ENCODE measurements at places on chromosomes 13 and 19.
A peak's percentile ranks its signal among the peaks of the same experiment; 100 is the strongest.

DNA sequence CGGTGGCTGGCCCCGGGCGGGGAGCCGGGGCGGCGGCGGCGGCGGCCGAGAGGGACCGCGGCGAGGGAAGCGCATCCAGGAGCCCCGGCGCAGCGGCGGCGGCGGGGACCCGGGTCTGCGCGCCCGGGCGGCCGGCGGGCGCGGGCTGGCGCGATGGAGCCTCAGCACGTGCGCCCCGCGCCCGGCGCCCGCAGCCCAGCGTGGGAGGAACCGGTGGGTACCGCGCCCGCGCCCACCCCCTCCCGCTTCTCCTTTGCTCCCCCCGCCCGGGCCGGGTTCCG, 7.8 kb upstream of the DGKH start:
- no peak for DNase-seq

- DNase-seq = no peak
Observed at GRCh38 chr13:30027569-30028455, 177.4 kb upstream of the UBL3 start.

DNA sequence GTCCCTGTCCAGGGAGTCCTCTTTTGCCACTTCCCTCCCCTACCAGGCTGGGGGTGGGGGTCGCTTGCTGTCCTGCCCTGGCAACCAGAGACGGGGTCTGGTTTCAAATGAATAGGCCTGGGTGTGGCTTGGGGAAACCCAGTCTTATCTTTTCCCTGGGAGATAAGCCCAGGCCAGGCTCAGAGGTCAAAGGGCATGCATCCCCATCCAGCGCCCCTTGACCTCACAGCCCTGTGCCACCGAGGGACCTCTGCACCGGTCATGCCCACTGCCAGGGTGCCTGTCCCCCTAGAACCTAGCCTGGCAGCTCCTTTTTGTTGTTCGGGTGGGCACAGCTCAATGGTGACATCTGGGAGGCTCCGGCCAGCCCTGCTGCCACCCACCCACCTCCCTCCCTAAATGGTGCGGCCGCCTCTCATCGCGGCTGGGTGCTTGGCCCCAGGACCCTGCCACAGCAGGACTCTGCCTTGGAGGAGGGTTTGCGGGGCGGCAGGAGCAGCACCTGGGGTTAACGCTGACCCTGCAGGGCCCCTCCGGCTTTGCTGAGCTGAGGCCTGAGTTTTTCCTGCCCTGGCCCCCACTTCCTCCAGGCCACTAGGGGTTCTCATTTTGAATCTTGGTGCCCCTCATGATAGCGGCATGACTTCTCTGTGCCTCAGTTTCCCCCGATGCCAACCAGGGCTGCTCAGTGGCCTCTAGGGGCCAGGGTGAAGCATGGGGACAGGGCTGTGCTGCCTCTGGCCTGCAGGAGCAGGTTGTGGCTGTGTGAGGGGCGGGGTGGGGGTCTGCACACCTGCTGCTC, 2.9 kb upstream of the CERS1 start:
- no peak for DNase-seq

DNA sequence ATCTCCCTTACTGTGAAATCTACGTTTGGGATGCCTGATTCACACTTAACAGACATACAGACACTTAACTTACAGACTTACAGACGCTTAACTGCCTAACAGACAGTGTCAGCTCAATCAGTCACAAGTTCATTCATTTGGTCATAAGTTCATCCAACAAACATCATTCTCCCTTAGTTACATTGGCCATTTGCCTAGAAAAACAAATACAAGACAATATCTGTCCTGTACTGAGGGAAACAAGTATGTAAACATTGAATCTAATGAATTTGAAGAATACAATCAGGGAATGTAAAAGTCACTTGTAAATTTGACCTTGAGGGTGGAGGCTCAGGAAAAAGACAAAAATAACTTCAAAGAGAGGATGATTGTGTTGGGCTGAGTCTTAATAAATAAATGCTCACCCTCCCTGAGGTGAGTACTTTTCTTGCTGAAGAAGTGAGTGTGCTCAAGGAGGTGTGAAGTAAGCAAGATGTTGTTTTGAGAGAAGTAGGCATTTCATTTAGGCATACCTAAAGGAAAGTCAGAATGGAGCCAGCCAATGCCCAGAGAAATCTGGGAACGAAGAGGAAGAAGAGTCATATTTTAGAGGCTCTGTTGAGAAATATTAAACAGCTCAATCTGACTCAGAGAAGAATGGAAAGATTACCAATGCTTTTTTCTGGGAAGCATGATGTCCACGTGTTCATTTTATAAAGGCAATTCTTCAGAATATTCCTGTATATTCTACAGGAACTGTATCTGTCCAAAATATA, 958.4 kb upstream of the SLC10A2 start:
- no peak for DNase-seq

GRCh38 chr19:42233106-42233505, 9.3 kb downstream of the GSK3A start:
- no peak for DNase-seq

GRCh38 chr19:42067315-42067888, 2.6 kb downstream of the GRIK5 start:
- no peak for DNase-seq

DNA sequence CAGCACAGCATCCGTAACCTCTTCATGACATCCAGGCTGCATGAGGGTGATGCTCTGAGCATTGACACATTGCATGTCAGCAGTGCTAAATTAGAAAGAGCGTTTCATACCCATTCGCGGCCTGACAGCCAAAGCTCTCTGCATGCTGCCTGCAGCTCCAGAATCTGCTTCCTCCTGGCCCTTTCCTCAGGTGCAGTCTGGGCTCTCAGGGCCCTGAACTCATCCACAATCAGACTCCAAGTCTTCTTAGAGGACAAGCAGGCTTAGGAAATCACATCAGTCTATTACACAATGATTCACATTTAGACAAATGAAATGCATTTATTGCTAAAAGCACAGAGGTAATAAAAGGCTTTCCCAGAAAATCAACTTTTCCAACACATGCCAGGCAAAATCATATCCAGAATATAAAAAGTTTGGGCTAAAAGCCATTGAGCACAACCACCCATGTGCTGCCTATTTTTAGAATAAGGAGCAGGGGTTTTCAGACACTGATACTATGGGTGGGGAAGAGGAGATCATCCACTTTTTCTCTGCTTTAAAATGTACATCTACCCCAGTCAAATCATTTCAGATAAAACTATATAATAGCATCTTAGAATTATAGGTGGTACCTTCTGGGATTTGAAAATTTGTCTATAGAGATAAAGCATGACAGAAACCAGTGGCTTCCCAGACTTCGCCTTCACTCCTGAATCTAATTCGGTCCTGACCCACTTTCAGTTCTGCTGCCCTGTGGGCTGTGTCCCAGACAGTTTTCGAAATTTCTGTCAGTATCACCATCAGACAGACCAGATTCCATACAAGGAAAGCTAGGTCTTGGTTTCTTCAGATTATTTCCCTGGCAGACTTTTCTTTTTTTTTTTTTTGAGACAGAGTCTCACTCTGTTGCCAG, 109.3 kb downstream of the COL4A2 start:
- no peak for DNase-seq

DNA sequence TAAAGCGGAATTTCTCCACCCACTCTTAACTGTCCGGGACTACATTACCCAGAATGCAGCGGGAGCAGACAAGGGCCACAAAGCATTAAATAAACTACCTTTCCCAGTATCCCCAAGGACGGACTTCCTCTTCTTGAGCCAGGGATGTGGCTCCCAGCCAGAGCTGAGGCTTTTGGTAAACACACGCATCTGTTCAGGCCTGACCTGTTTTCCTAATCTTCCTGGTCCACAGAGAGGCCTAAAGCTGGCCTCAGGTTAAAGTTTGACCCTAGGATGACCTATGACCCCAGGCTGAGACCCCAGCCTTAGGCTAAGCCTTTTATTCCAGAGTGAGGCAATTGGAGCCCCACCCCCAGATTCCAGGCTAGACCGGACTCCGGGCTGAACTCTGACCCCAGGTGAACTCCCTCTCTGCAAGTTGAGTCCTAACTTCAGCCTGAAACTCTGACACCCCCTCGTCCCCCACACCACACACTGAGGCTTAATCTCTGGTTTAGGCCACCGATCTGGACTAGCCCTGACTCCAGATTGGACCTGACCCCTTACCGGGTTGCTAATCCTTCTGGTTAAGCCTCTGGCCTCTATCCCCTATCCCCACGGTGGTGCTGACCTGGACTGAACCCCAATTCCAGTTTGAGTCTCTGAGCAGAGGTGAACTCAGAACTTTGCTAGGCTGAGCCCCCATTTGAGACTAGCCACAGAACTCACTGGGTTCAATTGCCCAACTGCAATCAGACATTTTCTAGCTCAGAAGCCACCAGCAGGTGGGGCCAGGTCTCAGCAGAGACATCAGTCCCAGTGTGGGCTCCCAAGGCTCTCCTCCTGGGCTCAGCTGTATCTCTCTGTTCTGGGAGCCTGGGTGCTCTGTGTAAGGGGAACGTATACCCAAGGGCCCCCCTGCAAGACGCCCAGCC, 750 bp upstream of the GPR108 start:
- peak; percentile 53 for DNase-seq

GRCh38 chr19:6516659-6517291, 14.1 kb upstream of the TNFSF9 start:
- peak; percentile 93 for DNase-seq

DNA sequence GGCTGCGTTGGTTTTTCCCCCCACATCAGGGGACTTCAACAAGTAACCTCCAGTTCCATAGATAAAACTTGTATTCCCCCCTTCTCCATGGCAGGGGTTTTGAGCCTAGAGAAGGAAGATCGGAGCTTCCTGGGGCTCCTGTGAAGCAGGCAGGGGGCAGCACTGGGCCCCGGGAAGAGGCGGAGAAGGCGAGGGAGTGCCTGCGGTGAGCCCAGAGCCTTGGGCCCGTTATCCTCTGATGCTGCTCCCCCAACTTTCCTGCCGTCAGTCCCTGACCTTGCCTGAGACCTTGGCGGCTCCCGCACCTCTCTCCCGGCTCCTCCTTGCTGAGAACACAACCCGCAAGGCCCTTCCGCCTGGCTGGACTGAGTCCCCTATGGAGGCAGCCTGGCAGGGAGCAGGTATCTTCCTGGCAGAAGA, 2.5 kb downstream of the LIPE start:
- no peak for DNase-seq

- no peak for DNase-seq
Observed at GRCh38 chr13:50379584-50379983, 364.3 kb downstream of the KCNRG start.

- no peak for DNase-seq
Observed at GRCh38 chr13:43846496-43847158, 32.9 kb downstream of the CCDC122 start.

DNA sequence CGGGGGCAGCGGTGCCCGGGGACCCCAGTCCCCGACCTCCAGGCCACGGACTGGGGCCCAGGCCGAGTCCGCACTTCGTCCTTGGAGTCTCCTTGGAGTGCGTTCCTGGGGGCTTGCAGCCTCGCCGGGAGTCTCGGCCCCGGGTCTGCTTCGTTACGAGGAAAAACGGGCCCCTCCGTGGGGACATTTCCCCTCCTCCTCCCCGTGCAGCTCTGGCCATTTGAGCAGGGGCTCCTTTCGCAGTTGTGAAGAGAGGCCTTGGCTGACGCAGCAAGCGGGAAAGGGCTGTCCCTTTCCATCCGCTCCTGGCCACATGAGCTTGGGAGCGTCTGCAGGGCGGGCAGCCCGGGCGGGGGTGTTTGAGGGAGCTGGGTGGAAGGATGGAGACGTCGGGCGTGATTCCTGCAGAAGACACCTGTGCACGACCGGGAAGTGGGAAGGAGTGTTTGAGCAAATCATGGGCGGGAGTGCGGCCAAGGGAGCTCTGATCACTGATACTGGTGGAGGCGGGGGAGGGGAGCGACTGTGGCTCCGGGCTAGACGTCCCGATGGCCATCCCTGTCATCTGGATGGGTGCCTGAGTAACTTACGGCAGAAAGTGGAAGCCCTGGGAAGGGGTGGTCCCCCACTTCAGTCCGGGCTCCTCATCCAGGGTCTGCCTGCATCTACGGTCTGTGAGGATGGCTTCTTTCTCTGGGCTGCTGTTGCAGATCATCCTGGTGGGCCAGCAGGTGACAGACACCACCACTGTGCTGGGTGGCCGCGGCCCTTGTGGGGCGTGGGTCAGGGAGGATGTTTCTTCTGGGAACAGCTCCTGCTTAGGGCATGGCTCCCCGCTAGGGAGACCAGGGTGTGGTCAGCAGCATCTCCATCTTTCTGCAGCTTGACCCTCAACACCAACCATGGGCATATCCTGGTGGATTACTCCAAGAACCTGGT, 736 bp downstream of the GPI start:
- DNase-seq = no peak

DNA sequence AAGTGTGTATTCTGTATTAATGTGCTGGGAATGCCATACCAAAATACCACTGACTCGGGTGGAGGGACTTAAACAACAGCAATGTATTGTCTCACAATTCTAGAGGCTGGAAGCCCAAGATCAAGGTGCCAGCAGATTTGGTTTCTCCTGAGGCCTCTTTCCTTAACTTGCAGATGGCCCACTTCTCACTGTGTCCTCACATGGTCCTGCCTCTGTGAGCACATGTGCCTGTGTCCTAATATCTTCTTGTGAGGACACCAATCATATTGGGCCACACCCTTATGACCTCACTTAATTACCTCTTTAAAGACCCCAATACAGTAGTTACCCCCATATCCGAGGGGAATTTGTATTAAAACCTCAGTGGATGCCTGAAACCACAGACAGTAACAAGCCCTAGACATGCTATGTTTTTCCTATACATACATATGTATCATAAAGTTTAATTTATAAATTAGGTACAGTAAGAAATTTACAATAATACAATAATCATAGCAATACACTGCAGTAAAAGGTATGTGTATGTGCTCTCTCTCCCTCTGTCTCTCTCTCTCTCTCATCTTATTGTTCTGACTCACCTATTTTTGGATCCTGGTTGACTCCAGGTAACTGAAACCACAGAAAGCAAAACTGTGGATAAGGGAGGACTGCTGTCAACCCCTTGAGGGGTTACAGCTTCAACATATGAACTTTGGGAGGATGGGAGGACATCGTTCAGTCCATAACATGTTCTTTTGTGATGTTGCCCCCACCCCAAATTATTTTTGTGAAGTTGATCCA, 174.3 kb downstream of the IRS2 start:
- DNase-seq = no peak

- DNase-seq = no peak
Observed at GRCh38 chr19:38483016-38483630, 49.6 kb downstream of the RYR1 start.

DNA sequence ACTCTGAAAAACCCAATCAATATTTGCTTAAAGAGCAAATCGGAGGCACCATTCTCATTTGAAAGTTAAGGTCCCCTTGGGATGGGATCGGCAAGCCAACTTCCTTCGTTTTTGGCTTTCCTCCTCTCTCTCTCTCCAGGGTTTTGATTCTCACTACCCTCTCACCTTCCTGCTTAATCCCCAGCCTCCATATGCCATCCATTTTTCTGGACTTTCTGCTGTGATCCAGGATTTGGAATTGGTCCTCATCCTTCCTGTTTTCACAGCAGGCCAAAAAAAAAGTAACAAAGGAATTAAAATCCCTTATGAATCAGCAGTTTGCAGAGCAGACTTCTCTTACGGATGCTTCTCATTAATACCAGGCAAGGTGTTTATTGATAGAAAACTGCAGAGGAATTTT, 283.1 kb upstream of the TMTC4 start:
- no peak for DNase-seq

GRCh38 chr13:30156826-30157615, 150.3 kb downstream of the KATNAL1 start:
- DNase-seq = no peak

All from stimulated activated CD4-positive, alpha-beta T cell treated with anti-CD3 and anti-CD28 coated beads, Interleukin-1b, Interleukin-23, amount 100 ng/mL, for 1 hour (primary cell).